Right ventricle myocardium inferior (tissue), 1 donor: ENCODE measurements at places on chromosomes 3 and 15. TPM values are rescaled to one million over a fixed set of nuclear protein-coding genes. Genes with fewer than 3 reads are reported as not detected.

Gene BLM
- total RNA-seq, result 26.6 TPM

Gene COL6A5
- total RNA-seq, result not detected

Gene CCR1
- total RNA-seq, result 3.8 TPM

Gene MELTF
- 4.0 TPM for total RNA-seq

Gene ESYT3
- total RNA-seq, result 1.4 TPM

Gene GNAI2
- total RNA-seq, result 153 TPM
